Iris pigment epithelial cell (primary cell): ENCODE measurements at places on chromosomes 7 and 10.
A peak's percentile ranks its signal among the peaks of the same experiment; 100 is the strongest.

DNA sequence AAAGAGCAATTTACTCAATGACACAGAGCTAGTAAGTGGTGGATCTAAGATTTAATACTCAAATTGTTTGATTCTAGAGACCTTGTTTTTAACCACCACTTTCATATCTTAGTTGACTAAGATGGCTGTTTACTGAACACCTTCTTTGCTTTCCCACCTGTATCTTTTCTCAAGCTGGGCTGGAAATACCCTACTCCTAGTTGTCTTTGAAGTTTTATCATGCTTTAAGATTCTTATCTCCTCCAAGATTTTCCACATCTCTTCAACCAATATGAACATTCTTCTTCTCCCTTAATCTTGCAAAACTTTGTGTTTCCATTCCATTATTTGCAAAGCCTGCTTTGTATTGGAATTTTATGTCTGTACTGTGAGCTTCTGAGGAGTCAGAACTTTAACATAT is 157.9 kb downstream of the NXPH1 start:
- no peak for DNase-seq

GRCh38 chr7:14851610-14852009 is 50.9 kb downstream of the DGKB start:
- no peak for DNase-seq

DNA sequence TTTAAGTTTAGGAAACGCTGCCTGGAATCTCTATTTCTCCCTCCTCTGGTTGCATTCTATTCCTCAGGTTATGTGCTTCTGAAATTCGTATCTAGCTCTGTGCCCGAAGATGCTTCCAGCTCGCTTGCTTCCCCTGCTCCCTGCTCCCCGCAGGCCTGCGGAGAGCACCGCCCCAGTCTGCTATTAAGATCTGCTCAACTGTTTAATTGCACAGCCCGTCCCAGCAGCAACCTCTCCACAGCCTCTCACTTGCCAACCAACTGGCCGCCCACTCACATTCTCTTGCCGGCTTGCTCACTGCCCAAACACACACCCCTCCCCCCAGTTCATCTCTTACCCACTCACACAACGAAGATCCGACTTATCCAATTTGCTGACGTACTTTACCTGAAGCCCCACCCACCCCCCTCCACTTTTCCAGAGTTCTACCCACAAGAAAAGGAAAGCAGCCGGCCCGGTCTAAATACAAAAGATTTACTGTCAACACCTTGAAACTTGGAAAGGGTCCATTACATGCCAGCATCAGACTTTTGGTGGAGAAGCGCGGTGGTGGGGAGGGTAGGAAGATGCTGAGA is 167.3 kb upstream of the KLF14 start:
- DNase-seq, result peak; percentile 96

DNA sequence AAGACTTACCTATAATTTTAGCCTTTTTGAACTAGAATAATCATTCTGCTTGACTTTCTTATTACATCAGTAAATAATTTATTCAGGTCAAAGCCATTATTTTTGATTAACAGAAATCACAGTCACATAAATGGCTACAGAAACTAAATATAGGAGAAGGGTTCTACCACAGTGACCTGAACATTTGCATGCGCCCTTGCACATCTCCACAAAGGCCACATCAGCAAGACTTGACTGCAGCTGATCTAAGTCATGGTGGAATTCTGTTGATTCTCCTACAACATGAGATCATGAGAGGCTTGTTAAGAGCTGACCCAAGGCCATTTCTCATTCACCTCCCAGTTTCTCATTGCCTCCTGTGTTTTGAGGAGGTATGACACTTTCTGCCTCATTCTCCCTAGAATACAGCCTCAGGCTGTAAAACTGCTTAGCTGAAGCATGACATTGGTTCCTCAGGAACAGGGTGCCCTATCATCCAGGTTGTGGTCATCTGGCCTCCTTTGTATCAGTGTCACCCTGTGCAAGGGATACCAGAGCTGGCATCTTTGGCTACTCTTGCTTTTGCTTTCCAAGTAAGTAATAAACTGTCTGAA is 6.7 kb upstream of the IMMP2L start:
- no peak for DNase-seq

DNA sequence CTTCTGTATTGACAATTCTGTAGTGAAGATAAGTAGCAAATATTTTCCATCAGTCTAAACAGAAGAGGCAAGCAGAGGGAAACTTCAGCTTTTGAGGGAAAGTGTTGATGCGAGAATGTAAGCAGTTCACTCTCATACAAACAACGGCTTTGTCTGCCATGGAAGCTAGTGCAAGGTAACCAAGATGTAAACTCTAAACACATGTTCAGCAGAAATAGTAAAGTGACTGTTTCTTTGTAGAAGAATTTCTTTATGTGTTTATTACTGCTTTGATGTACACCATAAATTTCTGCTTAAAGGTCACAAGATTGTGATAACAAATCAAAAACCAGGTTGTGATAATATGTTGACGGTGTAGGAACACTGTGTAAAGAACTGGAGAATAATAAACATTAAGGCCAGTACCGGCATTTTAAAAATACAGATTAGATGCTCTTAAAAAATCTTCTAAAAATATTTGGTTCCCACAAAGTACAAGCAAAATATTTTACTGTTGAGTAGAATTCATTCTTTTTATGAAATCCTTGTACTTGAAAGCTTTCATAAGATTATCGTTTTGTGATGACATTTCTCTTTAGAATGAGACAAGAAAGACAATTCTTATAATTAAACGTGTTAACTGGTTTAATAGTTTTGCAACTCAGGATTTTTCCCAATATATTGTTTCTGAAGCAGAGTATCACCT is 34.2 kb downstream of the SEMA3C start:
- DNase-seq, result peak; percentile 57

GRCh38 chr10:91787810-91788209 is 10.4 kb upstream of the TNKS2 start:
- no peak for DNase-seq

- no peak for DNase-seq
Observed at GRCh38 chr7:55588976-55589604, 16.8 kb upstream of the VOPP1 start.

- no peak for DNase-seq
Observed at GRCh38 chr10:11317936-11318670, 293.3 kb downstream of the USP6NL start.

GRCh38 chr10:88896372-88896993 is 16.4 kb downstream of the STAMBPL1 start:
- no peak for DNase-seq

DNA sequence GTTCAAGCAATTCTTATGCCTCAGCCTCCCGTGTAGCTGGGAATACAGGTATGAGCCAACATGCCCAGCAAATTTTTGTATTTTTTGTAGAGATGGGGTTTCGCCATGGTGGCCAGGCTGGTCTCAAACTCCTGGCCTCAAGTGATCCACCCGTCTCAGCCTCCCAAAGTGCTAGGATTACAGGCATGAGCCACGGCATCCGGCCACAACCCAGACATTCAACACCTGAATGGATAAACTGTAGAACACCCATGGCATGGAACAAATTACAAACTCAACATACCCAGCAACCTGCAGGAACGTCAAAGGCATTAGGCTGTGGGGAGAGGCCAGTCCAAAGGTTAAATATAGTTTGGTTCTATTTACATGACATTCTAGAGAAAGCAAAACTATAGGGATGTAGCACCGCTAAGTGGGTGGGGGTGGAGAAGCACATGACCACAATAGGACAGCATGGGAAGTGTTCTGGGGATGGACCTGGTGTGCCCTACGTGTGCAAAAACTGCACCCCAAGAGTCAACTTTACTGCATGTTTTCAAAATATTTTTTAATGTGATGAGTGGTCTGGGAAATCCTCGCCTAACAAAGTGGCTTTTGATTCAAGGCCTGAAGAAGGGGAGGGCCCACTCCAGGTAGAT is 6.5 kb upstream of the PGAM2 start:
- no peak for DNase-seq

GRCh38 chr7:80134536-80135308 is at the start of gene GNAI1:
TSS of gene GNAI1 (plus strand) at chr7:80134831. CDS start at chr7:80135161, 330 bp downstream.
- peak; percentile 81 for DNase-seq

- peak; percentile 79 for DNase-seq
Observed at GRCh38 chr10:44968091-44968490, 8.5 kb downstream of the RASSF4 start.

DNA sequence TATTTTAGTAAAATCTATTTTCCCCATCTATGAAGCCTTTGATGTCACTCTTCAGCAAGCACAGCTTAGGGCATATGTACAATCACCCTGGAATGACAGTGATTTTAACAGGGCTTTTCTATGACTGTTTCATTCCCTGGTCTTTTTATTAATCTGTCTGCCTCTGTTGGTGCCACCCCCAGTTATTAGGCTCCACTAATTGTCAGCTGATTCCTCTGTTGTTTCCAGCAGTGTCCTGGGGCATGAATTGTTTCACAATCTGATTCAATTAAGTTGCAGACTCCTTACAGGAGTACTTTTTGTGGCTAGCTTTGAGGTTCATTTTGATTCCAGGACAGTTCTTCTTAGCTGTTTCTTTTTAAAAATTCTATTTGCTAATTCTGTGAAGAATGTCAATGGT is 38.6 kb downstream of the MYO3A start:
- no peak for DNase-seq

GRCh38 chr7:132270517-132270916 is 305.8 kb downstream of the PLXNA4 start:
- peak; percentile 5 for DNase-seq

GRCh38 chr10:71735709-71736569 is 16.4 kb upstream of the C10orf105 start:
- no peak for DNase-seq

GRCh38 chr7:11524476-11525397 is 307.3 kb downstream of the THSD7A start:
- DNase-seq, result no peak

GRCh38 chr10:128029290-128029651 is 97.0 kb downstream of the MKI67 start:
- no peak for DNase-seq

DNA sequence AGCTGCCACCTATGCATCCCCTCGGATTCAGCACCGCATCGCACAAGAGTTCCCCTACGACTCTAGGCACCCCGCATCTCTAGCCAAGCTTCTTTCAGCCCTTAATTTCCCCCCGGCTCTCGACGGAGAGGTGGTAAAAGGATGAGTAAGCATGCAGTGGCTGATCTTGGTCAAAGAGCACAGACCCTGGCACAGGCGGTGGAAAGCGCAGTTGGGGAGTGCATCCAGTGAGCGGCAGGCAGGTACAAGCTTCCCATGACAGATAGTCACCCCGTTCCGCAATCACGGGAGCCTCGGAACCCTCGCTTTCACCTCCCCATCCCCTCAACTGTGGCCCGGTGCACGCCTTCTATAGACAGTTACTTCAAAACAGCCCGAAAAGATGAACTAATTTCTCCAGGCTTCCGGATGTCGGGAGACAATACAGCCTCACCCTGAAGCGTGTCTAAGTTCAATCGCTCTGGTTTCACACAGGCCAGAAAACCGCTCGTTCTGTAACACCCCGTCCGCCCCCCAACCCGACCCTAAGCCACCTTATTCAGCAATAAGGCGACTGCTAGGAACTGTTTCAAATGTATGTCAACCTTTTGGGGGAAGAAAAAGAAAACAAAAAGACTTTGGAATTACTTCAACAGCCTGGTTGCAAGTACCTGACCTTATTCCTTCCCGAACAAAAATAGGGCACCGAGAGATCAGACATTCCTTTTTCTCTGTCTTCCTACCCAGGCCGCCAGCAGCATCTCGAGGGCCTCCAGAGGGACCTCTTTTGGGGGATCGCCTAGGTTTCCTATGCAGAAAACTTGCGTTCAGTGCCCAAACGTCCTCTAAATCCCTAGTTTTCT is 1.4 kb downstream of the RHEB start:
- peak; percentile 60 for DNase-seq

DNA sequence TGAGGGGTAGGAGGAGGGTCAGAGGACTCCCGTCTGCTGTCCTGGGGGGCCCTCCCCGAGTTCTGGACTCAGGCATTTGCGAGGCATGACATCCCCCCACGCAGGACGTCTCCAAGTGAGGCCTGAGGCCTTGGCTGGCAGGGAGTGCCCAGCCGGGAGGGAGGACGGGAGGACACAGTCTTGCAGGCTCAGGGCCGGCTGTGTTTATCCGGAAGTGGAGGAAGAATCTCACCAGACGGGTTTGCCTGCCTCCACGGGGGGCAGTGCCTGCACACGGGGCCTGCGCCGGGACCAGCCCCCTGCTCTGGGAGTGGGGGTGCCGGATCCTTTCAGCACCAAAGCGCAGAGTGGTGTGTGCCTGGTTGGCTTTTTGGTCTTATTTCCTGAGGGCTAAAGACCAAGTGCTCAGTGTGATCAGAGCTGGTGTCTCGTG is 10.9 kb downstream of the PWWP2B start:
- DNase-seq, result peak; percentile 64
